ENCODE measurements at places on chromosomes 4 and X.

- DNase-seq, result no peak
Measured at GRCh38 chr4:114658179-114658578, 59.6 kb downstream of the UGT8 start.

- DNase-seq, result no peak
Measured at GRCh38 chr4:38678078-38678477, 14.1 kb downstream of the KLF3 start.

DNA sequence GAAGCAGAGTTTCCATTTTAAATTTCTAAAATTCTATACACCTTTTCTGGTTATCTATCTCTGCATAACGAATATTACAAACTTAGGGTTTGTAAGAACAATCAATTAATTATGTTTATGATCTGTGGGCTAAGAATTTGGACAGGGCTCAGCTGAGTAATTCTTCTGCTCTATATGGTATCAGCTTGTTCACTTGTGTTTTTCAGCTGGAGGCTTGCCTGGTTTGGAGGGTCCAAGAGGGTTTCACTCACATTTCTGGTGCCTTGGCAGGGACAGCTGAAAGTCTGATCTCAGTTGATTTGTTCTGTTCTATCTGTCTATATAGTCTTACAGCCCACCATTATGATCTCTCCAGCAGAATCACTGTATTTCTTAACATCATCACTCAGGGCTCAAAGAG is 57.8 kb upstream of the ADGRA3 start:
- no peak for DNase-seq

- no peak for DNase-seq
Measured at GRCh38 chrX:72304877-72305276, 837 bp downstream of the CITED1 start.
